ENCODE measurements at places on chromosomes 16 and 17.

- no peak for DNase-seq
These were observed 2.5 kb upstream of the MAP3K14 start for GRCh38 chr17:45319239-45319703.

DNA sequence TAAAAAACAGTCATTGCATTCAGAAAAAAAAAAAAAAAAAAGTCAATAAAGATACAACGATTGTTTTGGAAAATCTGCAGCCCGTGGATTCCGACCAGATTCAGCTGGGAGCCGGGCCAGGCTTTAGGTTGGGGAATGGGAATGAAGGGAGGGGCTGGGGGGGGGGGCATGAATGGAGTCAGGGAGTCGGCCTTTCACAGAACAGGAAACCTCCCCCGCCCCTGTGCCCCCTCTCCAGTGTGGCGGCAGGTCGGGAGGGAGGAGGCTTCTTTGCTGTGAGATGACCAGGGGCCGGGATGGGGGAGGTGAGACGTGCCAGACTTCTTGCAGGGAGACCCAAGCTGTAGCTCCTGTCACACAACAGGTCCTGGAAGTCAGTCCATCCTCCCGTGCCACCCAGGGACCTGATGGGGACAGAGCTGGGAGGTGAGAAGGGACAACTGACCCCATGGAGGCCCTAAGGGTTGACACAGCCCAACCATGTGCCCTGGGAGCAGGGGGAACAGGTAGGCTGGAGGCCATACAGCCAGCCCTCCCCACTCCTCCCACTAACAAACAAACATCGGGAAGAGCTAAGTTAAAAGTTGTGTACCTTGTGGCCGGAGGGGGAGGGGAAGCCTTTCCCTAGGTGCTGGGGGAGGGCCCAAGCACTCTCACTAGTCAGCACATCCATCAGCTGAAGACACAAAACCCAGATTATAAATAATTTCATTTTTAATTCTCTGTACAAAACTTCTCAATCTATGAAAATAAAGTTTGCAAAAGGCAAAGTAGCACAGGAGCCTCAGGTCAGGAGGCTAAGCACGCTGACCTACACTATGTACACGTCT is 25.2 kb downstream of the SREBF1 start:
- DNase-seq: no peak

- DNase-seq: no peak
These were observed 212.3 kb upstream of the IRX5 start for GRCh38 chr16:54718376-54718775.

GRCh38 chr16:21157632-21158031 is 842 bp upstream of the LDAF1 start:
- peak; percentile 41 for DNase-seq

DNA sequence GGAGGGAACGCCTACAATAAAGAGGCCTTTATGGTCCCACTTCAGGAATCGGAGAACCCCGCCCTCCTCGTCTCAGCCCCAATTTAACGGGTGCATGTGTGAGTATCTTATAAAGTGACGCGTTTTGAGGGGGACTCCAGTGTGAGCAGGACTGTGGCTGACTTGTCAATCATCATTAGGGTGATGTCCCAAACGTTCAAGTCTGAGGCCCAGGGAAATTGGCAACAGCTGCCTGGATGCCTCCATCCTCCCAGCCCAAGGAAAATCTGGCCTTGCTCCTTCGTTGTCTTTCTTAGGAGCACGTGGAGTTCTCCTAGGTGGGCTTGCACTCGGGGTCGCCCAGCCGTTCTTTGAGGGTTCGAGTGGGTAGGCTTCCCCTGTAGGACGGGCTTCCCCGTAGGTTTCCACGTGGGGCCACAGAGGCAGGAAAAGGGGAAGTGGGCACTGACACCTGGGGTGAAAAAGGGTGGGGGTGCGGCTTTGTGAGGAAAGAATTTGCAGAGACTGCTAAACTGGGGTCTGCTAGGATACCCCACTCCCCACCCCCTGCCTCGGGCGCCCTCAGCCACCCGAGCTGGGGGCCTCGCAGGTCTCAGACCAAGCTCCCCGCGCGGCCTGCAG is 561 bp upstream of the HERPUD1 start:
- no peak for DNase-seq

DNA sequence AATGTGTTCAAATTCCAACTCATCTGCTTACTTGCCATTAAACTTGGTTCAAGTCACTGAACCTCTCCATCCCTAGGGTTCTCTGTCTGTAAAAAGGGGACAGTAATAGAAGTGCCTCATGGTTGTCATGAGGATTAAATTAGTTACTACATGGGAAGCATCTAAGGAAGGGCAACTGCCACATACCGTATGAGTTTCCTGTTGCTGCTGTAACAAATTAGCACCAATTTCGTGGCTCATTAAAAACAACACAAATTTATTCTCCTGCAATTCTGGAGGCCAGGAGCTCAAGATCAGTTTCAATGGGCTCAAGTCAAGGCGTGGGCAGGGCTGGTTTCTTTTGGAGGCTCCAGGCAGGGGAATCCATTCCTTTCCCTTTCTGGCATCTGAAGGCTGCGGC is 18.6 kb downstream of the CD300LF start:
- no peak for DNase-seq

- DNase-seq: no peak
These were observed 73.3 kb downstream of the IRX5 start for GRCh38 chr16:55003916-55004315.

- DNase-seq: no peak
These were observed 50.8 kb downstream of the SDK2 start for GRCh38 chr17:73593249-73593965.

DNA sequence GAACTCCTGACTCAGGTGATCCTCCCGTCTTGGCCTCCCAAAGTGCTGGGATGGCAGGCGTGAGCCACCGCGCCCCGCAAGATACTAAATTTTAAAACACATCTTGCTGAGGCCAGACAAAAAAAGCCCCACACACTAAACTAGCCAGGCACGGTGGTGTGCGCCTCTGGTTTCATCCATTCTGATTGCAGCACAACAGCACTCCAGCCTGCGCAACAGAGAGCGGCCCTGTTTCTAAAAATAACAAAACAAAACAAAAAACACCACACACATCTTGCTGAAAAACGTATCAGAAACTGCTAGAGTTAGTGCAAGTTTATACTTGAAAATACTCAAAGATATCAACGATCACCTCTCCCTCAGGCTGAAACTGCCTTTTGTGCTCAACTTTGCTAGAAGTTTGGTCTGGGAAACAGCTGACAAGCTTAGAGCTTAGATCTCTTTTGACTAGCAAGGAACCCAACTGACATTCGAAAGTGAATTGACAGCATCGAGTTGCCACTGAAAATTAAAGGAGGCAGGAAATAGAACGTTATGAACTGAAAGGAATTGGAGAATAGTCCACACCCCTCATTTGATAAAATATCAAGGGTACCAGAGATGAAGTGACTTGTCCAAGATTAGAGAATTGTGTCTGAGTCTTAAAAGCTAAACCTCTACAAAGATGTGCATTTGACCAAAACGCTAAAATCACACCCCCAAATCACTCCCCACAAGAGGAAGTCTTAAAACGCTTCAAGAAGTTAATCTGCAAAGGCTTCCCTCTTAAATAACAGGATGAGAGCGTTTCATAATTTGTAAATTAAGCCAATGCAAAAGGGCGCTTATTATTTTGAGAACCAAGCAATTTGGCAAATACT is 908 bp downstream of the COG4 start:
- no peak for DNase-seq

DNA sequence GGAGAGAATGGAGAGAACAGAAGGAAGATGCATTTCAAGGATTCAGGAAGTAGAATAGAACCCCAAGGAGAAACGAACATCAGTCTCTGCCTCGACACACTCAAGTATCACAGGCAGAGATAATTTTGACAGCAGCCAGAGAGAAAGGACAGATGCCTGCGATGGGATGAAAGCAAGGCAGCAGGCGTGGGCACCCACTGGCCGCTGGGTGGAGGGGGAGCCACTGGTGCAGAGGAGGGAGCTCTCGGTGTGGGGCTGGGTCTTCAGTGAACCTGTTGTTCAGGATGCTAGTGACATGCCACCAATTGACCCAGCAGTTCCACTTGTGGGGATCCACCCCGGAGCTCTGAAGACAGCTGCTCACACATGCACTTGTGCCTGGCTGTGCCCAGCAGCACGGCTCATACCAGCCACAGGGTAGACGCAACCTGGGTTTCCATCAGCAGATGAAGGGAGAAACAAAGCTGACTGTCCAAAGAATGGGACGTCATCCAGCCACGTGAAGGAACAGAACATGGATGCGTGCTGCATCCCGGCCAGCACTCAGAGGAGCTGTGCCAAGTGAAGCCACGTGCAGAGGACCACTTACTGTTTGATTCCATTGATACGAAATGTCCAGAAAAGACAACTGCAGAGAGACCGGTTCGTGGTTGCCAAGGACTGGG is 127.0 kb downstream of the BANP start:
- DNase-seq: no peak

- DNase-seq: peak; percentile 41
These were observed 11.7 kb downstream of the ERN1 start for GRCh38 chr17:64117981-64118979.

GRCh38 chr17:42566215-42566882 is 551 bp upstream of the MLX start:
- no peak for DNase-seq

DNA sequence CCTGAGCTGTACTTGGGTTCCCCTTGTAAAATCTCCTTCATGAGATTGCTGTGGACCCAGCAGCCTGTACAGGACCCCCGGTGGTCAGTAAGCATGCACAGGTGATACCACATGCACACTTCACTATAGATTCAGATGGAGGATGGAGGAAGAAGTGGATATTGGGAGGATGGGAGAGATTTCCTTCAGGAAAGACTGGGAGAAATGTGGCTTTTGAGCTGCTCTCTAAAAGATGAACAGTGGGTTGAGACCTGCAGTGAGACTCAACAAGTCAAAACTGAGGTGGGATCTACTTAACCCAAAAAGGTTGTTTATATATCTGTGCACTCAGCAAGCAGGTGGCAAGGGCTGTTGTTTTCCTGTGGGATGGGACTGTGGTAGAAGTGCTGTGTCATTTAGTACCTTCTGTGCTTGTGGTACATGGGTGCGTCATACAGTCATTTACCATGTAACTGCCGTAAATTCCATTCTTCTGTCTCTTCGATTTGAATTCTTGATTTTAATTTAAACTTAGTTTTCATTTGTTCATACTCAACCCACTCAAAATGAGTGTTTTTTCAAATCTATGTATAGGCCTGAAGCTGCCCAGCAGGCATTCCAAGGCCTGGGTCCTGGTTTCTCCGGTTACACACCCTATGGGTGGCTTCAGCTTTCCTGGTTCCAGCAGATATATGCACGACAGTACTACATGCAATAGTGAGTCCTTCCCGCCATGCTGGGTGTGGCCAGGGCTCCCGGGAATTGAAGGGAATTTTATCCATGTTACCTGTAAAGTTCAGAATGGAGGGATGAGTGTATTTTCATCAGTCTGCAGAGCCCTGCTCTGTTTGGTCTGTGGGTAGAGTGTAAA is 6.9 kb downstream of the HERPUD1 start:
- DNase-seq: no peak

Data from NCI-H2029 (cell line).